Renal cortical epithelial cell (primary cell): ENCODE measurements at places on chromosomes 6 and 20. TPM values are rescaled to one million over a fixed set of nuclear protein-coding genes. Genes with fewer than 3 reads are reported as not detected.
A peak's percentile ranks its signal among the peaks of the same experiment; 100 is the strongest.

- peak; percentile 83 for DNase-seq
Measured at GRCh38 chr6:136582711-136583471, 32.7 kb upstream of the MAP7 start.

DNA sequence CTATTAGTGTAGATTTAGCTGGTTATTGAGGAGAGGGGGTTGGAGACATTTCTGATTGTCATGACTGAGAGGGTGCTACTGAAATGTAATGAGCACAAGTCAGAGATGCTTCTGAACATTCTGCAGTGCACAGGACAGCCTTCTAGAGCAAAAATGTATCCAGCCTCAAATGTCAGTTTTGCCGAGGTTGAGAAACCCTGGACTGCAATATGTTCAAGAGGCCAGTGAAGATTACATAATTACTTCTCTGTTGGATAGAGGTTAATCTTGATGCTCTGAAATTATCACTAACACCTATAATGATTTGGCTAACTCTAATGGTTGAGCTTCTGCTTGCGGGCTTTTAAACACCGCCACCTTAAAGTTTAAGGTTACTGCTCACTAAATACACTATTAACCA lies 3.4 kb upstream of the DUSP22 start:
- no peak for DNase-seq

GRCh38 chr6:109722564-109723254 lies 31.6 kb downstream of the FIG4 start:
- DNase-seq: no peak

DNA sequence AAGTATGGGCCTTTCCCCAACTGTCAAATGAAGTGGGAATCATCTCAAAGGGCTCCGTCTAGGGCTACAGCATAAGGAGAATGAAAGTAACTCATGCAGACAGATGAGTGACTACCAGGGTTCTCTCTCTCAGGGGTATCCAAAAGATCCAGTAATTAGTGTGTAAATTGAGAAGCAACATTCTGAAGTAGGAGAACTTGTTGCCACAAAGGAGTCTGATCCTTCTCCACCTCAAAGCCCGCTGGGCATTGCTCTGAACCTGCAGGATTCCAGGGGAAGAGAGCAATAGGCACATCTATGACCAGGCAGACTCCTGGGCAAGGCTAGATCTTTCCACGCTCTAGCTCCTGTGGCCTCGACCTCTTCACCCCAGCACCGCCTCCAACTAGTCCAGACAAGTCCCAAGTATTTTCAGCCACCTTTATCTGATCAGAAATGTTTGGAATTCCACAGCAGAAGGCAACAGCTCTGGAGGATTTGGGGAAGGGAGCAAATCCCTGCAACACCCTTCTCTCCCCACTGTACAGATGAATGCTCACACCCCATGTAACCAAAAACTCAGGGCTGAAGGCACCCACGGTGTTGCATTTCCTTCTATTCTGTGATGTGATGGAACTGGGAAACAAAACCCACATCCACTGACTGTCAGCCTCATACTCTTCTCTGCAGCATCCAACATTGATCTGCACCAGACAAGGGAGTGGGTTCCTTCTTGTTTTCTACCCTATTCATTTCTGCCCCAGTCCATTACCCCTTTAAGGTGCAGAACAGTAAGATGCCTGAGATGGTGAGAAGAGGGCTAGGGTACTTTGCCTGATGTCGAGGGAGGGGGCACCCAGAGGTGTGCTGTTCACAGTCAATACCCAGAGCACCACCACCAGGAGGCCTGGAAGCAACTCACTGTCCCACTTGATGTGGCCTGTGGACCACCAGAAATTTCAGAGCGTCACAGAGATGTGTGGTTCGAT lies 41.0 kb downstream of the COX4I2 start:
- DNase-seq: peak; percentile 65

DNA sequence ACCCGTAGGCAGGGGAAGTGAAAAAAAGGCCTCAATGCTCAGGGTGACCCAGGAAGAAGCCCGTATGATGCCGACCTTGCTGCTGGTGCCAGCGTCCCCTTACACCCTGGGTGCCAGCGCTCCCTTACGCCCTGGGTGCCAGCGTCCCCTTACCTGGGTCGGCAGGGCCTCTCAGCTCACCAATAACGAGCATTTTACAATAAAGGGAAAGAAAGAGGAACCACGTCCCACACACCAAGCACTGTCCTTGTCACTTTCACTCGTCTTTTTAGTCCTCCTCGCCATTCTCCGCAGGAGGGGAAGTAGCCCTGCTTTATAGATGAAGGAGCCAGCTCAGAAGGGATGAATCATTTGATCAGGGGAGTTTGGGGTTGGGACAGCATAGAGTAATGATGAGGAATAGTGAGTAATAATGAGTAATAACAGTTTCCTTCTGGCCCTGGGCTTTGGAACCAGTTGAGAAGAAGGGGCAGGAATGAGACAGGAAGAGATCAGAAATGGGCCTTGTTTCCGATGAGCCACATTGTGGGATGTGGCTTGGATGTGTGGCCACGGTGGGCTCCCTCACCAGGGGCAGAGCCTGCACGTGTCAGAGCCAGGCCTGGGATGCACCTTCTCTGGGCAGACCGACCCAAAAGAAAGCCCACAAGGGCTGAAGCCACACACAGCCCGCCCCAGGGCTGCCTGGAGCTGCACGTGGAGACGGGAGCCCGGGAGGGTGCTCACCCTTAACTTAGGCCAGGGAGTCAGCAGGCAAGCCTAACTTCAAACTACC lies 75.7 kb downstream of the SYNJ2 start:
- DNase-seq: peak; percentile 95

DNA sequence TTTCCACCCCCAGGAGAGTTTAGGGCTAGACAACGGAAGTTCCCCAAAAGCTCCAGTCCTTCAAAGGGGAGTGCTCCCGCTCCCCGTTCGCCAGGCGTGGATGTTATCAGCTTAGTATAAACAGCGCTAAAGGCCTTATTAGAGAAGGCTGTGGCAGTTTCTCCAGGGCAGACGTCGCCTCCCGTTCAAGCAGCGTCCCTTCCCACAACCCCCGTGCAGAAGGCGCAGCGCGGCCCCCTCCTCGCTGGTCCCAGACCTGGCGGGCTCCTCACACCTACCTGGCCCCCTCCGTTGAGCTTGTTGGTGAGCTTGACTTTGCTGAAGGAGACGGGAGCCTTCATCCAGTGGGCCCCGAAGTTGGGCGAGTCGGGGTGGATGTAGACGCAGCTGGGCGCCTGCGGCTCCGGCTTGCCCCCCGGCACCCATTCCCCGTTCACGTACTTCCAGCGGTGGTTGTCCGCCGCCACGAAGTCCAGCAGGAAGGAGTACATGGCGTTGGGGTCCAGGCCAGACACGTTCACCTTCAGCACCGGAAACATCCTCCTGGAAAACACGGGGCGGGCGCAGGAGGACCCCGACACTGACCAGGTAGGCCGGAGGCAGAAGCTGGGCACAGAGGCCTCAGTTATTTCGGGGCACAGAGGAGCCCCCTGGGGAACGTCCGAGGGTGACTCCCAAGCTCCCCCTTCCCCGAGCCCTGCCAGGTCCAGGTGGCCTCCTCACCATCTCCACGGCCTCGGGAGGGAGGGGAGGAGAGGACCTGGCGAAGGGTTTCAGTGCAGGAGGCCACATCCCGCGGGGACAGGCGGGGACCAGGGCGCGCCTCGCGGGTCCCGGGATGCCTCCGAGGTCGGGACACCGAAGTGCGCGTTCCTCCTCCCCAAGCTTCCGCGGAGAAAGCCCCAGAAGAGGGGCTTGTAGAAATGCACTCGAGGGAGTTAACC lies 1.1 kb downstream of the TBXT start:
- DNase-seq: no peak

- DNase-seq: peak; percentile 43
Measured at GRCh38 chr20:44979090-44979621, 12.8 kb downstream of the STK4 start.

GRCh38 chr6:168160506-168161370 lies 81.7 kb upstream of the FRMD1 start:
- no peak for DNase-seq

- DNase-seq: no peak
Measured at GRCh38 chr20:63433351-63433750, 39.1 kb downstream of the KCNQ2 start.

DNA sequence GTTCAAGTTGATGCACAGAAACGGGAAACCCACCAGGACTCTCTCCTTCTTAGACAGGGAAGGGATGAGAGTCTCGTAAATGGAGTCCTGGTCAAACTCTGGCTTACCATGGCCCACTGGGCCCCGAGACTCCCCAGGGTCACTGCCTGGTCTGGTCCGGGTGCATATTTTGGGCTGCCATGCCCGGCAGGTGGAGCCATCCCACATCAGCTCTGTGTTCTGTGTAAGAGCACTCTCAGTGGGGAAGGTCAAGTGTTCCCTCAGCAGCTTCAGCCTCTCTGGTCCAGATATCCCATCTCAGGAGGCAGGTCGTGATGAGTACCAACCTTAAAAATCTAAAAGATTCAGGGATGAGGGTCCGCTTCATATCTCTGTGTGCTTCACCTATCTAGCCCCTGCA lies 138.8 kb downstream of the EDN3 start:
- no peak for DNase-seq

DNA sequence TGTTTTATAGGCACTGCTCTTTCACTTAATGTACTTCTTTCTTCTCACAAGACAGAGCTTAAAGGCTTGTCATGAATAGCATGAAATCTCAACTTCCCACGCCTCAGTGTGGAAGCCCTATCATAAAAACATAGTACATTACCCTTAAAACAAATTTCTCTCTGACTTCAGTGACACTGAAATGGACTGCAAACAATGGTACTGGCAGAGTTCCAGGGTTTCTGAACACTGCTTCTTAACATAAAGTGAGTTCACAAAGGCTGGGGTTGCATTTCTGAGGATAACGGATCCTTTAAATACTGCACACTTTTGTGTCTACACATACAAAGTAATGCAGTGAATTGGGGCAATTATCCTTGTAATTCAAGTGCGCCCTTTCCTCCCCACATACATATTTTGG lies 32.3 kb upstream of the PLEKHG1 start:
- DNase-seq: peak; percentile 47

GRCh38 chr6:2771079-2771478 lies 5.9 kb downstream of the WRNIP1 start:
- no peak for DNase-seq

DNA sequence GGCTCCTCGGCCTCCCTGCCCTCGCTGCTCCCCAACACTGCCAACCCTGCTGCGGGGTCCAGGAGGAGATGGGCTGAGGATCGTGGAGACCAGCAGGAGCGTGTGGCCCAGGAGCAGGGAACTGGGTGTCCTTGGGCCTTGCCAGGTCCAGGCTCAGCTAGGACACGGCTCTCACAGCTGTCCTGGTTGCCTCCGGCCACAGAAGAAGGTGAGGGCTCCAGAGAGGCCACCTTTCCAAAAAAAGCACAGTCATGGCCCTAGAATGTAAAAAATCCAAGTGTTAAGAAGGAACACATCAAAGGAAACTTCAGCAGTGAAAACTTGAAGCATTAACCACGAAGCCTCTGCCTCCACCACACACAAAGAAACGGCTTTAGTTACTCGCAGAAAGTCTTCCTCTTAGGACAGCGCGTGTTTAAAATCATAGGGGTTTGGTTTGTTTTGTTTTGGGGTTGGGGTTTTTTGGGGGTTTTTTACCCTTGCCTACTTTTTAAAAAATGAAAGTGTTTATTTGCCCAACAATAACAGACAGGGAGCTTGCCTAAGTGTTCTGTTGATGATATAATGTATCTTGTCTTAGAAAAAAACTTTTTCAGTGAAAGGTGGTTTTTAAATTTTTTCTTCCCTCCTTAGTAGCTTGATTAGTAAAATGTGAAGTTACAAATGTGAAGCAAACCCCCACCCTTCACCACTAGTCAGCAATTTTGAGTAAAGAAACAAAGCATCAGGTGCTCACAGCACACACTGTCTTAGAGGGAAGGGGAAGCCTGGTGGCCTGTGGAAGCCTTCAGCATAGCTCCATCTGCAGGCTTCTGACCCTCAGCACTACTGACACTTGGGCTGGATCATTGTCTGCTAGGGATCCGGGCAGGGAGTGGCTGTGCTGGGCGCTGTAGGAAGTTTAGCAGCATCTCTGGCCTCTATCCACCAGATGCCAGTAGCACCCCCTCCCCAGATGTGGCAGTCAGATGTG lies 60.0 kb downstream of the PTPN1 start:
- DNase-seq: peak; percentile 36

GRCh38 chr20:52379723-52380336 lies 188.3 kb upstream of the ZFP64 start:
- DNase-seq: no peak

CPNE5 gene
- total RNA-seq: 0.15 and 0.17 TPM in 2 replicates

KCNB1 gene
- total RNA-seq: under 0.01 and 0.30 TPM in 2 replicates

TMEM151B gene
- not detected in 2 replicates for total RNA-seq

DUSP15 gene
- total RNA-seq: 0.15 TPM in 1 of 2 replicates, not detected in the other

ZC2HC1B gene
- not detected in 2 replicates for total RNA-seq
